ENCODE measurements at places on chromosomes 4 and X. TPM values are rescaled to one million over a fixed set of nuclear protein-coding genes. Genes with fewer than 3 reads are reported as not detected.

HEPH gene
- polyA plus RNA-seq = 60.5 TPM

NEUROG2 gene
- not detected for polyA plus RNA-seq

PNMA6A gene
- 1.8 TPM for polyA plus RNA-seq

TAF7L gene
- not detected for polyA plus RNA-seq

CT45A2 gene
- polyA plus RNA-seq = not detected

TCEAL5 gene
- polyA plus RNA-seq = 1.8 TPM

ASMT gene
- 0.04 TPM for polyA plus RNA-seq

Measured in small intestine (tissue), 16 donors.